Diencephalon (tissue), 1 donor: ENCODE measurements at places on chromosomes 7 and 10. TPM values are rescaled to one million over a fixed set of nuclear protein-coding genes. Genes with fewer than 3 reads are reported as not detected.

CACUL1 gene
- total RNA-seq, result 39.9 TPM

GPRIN2 gene
- total RNA-seq, result 31.8 TPM

NUTM2D gene
- 7.8 TPM for total RNA-seq

PNLIPRP2 gene
- total RNA-seq, result not detected

PAPSS2 gene
- 3.7 TPM for total RNA-seq

SLC29A4 gene
- total RNA-seq, result 18.7 TPM
